Right kidney (tissue), 9 donors: ENCODE measurements at places on chromosomes 2 and 18.
A peak's percentile ranks its signal among the peaks of the same experiment; 100 is the strongest.

GRCh38 chr2:70226781-70227180 lies 21.6 kb downstream of the TIA1 start:
- DNase-seq: no peak

GRCh38 chr2:102166189-102166845 lies 20.5 kb upstream of the IL1RL2 start:
- DNase-seq: no peak

- DNase-seq: peak; percentile 93
Observed at GRCh38 chr2:20223407-20224163, 1.3 kb downstream of the SDC1 start.

DNA sequence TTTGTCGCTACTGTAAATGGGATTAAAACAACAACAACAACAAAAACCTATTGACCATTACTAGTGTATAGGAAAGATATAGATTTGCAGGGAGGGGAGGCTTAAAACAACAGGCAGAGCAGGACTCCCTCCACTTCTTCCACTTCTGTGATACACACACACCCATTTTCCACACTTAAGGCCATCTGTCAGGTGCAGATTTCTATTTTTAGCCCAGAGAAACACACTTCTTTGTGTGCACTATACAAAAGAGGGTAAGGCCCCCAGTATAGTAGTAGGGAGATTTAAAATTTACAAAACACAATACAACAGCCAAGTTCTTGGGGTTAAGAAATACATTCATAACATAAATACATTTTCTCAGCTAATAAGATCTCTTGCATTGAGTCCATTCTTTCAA lies 22.4 kb downstream of the PTPN2 start:
- no peak for DNase-seq

DNA sequence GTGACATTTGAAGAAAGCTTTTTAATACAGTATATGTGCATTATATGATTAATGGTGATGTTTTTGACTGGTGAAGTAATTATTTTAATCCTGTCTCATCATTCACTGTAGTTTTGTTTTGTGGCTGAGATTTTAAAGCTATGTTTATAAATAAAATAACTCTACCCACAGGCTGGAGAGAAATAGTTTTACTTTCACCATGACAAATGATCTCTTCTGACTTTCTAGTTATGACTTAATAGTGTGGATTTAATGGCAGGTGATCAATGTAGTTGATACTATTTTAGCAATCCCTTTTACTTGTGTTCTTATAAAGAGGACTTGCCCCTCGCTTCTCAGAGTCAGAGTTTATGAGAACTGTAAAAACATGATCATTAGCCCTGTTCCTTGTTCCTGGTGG lies 289.5 kb upstream of the SIX3 start:
- no peak for DNase-seq

GRCh38 chr2:238518172-238518820 lies 91.6 kb downstream of the ASB1 start:
- DNase-seq: no peak

DNA sequence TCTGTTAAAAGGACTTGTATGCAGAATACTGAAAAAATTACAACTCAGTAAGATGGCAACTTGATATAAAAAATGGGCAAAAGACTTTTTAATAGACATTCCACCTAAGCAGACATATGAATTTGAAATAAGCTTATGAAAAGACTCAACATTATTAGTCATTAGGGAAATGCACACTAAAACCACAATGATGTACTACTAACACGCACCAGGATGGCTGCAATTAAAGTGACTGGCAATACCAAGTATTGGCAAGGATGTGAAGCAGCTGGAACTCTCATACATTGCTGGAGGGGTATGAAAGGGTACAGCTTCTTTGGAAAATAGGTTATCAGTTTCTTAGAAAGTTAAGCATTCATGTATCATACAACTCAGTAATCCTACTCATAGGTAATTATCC lies 3.2 kb upstream of the ENOSF1 start:
- DNase-seq: no peak

DNA sequence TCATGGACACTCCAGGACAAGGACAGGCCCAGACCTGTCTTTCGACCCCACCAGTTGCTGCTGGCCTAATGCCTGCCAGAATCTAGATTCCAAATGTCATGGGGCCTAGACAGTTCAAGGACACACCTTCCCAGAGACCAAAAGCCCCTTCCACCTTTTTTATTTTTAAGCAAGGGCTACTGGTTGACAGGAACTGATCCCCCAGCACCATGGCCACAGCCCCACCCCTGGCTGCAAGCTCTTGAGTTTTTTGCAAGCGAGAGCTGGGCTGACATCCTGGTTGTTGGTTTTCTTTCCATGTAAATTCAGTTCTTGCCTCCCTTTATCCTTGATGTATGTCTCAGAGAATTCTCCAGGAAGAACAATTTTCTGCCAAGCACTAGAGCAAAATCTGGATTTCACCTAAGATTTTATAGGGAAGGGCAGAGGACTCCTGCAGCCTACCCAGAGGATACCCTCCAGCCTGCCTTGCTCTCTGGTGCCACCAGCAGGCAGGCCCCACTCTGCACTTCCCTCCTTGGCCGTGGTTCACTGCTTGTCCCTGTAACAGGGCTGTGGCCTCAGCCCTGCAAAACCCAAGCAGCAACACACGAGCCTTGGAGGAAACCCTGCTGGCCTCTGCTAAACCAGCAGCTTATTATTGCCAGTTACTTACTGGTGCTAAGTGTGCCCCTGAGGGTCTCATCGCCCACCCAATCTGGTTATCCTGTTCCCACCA lies 97.7 kb downstream of the TWIST2 start:
- no peak for DNase-seq

DNA sequence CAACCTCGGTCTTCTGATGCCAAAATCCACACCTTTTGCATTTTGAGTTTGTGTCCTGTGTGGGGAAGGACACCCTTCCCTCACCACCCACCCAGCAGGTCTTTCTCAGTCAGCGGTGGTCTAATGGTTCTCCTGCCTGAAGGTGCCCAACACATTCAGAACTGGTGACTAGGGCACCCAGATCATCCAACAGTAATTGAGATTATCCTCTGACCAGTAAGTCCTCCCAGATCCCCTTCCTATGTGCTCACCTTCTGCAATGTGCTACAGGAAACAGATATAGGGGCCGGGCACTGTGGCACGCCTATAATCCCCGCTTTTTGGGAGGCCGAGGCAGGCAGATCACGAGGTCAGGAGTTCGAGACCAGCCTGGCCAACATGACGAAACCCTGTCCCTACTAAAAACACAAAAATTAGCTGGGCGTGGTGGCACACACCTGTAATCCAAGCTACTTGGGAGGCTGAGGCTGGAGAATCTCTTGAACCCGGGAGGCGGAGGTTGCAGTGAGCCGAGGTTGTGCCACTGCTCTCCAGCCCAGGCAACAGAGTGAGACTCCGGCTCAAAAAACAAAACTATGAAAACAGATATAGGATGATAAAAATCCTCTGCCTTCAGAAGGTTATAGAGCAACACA lies 56.2 kb downstream of the REEP1 start:
- DNase-seq: no peak

GRCh38 chr18:73645160-73645715 lies 502.4 kb downstream of the FBXO15 start:
- DNase-seq: no peak

DNA sequence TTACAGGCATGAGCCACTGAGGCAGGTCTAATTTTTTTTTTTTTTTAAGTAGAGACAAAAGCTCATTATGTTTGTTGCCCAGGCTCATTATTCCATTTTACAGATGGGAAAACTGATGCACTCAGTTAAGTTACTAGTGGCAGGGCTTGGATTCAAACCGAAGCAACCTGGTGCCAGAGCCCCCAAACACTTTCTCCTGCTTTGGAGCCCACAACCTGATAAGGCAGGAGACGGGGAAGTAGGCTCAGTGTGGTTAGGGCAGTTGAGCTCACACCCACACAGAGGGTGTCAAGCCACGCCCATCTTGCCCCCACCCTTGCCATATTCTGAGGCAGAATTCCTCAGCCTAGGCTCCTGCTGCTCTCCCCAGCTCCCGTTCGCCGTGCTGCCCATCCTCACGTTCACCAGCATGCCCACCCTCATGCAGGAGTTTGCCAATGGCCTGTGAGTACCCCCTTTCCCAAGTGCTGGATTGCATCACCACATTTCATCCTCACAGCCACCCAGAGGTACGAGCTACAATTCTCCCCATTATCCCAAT lies 5.8 kb upstream of the CTDSP1 start:
- DNase-seq: no peak

DNA sequence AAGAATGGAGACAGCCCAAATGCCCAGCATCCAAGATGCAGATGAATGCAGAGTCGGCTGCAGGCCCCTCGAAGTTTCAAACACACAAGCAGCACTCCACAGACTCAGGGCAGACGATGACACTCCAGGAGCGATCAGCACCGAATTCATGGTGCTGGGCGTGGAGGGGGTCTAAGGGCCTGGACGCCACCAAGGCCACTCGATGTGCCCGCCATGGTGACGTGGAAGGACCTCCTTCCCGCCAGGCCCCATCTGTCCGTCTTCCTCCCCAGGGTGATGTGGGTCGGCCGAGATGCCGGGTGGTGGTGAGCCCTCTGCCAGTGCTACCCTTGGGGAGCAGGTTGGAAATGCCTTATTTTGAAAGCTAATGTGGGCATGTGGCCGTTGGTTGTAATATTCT lies 9.4 kb downstream of the KIF1A start:
- DNase-seq: no peak

DNA sequence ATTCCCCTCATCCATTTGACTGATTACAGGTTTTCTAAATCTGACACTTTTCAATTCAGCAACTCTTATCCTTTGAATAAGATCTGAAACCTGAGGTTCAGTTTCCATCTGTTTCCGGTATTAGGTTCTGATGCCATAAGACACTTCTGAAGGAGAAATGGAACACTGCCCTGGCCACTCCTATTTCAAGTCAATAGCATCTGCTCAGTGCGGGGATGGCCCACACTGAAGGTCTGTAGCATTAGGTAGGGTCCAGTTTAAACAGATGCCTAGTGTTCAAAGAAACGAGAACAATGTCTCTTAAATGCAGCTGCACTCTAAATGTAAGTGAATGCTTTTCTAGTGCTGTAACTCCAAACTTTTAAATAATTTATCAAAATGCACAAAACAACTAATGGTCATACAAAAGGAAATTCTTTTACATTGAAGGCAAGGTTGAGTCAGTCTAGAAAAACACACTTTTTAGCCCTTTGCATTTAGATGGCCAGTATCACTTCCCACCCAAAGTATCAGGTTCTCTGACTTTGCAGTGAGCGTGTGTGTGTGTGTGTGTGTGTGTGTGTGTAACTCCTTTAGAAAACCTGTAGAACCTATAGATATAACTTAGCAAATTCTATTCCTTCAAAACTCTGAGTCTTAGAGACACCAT lies 78.2 kb downstream of the STK39 start:
- no peak for DNase-seq

- no peak for DNase-seq
Observed at GRCh38 chr2:217789736-217790181, 213.0 kb downstream of the TNS1 start.

GRCh38 chr2:30408961-30409387 lies 38.1 kb upstream of the LCLAT1 start:
- DNase-seq: no peak

- no peak for DNase-seq
Observed at GRCh38 chr2:120821446-120822160, 85.9 kb downstream of the GLI2 start.

DNA sequence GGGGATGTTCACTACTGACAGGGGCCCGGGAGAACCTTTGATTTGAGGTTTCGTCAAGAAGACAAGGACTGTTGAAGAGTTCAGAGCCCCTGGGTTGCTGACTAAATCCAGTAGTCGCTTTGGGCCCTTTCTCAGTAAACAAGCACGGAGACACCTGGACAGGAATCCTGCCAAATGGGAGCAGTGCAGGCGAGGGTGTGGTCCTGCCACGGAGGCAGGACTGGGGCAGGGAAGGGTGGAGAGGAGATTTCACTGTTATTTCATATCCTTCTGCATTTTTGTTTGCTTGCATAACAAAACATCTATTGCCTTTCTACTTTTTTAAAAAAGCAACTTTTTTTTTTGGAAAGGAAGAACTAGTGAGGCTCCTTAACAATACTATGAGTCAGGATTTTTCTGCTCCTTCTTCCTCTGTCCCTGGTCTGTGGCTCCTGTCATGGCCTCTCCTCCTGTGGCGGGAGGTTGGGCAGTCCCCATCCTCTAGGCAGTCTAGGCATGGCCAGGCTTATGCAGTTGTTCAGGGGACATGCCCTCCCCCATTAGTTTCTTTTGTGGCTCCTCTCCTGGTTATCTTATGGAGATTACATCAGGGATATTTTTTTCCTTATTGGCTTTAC lies 57.7 kb downstream of the ARHGEF4 start:
- DNase-seq: no peak

DNA sequence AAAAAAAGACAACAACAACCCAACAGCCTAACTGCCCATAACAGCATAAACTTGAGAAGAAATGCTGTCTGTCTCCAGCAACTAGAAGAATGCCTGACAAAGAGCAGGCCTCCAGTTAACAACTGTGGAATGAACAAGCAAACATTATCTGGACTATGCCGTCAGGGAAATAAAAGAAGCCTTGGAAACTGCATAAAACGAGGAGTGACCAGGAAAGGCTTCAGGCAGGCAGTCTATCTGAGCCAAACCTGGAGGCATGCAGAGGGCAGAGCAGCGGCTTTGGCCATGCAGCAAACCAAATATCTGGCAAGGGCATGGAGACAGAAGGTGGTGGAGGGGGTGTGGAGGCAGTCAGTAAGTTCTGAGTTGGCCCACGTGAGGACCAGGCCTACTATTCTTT lies 11.1 kb downstream of the HES6 start:
- DNase-seq: no peak

- no peak for DNase-seq
Observed at GRCh38 chr2:160377204-160377995, 116.2 kb downstream of the RBMS1 start.

GRCh38 chr18:57859314-57859713 lies 56.2 kb upstream of the ATP8B1 start:
- DNase-seq: no peak

- DNase-seq: no peak
Observed at GRCh38 chr2:229254206-229254605, 16.9 kb downstream of the PID1 start.

DNA sequence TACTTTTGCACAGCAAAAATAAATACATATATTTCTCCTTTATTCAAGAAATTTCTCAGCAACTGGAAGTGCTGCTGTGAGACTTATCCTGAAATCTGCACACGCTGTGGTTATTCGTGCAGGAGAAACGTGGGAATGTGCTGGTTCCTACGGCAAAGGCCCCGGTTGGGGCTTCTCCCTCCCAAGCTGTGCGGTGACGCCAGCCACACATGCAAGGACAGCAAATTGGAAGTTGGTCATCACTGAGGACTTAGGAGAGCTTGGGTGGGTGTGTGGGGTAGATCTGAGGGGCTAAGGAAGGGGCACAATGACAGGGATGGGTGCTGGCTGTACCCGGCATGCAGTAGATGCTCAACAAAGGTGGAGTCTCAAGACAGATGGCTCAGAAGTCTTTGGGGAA lies 16.5 kb upstream of the MTCL1 start:
- no peak for DNase-seq

DNA sequence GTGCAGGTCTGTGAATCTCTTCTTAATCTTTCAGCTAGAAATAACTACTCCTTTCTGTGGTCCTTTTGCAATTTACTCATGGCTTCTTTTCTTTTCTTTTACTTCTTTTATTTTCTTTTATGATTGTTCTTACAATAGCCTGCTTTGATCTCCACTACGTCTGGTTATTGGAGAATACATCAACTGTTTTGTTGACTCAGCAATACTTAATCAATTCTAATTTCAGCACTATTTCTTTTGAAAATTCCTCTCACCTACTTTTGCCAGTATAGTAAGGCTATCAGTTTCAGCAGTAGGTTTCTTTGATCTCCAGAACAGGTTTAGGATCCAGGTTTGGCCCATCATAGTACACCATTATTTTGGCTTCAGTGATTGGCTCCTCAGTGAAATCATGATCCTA lies 111.8 kb upstream of the DPP10 start:
- DNase-seq: no peak

GRCh38 chr2:127160676-127161075 lies 53.7 kb upstream of the BIN1 start:
- DNase-seq: no peak
